ENCODE measurements at places on chromosomes 7 and 10.

DNA sequence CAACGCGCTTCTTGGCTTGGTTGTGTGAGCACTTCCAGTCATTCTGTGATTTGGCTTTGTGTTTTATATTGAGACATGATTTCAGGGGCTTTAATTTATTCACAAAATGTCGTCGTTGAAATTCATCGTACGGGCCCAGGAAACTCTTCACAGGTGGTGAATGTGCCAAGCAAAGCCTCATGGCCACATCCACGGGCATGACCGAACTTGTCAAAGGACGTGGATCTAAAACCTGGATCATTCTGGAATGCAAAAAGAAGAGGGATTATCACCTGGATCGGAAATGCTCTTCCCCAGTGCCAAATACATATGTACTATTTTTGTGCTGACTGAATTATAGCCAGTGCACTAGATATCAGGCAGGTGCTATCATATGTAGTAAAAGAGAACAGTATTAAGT lies 2.2 kb downstream of the PPP1R3C start:
- no peak for DNase-seq

- no peak for DNase-seq
Measured at GRCh38 chr7:127438836-127439235, 46.3 kb upstream of the ZNF800 start.

- no peak for DNase-seq
Measured at GRCh38 chr10:63155388-63156020, 22.4 kb downstream of the NRBF2 start.

DNA sequence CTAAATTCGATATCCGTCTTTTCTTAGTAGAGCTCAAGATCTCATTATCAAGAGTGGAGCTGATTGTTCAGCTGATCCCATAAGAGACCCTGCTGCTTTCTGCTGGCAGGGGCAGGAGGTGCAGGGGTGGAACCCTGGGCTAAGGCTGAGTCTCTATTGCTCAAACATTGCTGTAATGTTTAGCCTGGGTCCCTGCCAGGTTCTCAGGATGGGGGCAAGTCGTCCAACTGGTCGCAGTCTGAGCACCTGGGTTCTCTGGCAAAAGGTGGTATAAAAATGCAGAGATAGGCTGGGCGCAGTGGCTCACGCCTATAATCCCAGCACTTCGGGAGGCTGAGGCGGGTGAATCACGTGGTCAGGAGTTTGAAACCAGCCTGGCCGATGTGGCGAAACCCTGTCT lies 62.0 kb upstream of the NRBF2 start:
- DNase-seq = no peak

DNA sequence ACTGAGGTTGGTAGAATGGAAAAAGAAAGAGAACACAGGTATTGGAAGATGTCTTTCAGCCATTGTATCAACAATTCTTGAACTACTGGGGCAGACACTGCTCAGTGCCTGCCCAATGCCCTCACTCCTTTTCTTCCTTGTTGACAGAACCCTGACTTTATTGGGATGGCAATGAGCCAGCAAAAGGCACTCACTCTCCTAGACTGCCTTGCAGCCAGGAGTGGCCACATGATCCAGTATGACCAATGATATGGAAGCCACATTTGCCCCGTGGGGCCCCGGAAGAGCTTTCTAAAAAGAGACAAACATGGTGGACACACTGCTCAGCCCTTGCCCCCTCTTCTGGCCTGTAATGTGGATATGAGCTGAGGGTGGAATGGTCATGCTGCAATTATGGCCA lies 88.6 kb upstream of the ZNF716 start:
- no peak for DNase-seq

DNA sequence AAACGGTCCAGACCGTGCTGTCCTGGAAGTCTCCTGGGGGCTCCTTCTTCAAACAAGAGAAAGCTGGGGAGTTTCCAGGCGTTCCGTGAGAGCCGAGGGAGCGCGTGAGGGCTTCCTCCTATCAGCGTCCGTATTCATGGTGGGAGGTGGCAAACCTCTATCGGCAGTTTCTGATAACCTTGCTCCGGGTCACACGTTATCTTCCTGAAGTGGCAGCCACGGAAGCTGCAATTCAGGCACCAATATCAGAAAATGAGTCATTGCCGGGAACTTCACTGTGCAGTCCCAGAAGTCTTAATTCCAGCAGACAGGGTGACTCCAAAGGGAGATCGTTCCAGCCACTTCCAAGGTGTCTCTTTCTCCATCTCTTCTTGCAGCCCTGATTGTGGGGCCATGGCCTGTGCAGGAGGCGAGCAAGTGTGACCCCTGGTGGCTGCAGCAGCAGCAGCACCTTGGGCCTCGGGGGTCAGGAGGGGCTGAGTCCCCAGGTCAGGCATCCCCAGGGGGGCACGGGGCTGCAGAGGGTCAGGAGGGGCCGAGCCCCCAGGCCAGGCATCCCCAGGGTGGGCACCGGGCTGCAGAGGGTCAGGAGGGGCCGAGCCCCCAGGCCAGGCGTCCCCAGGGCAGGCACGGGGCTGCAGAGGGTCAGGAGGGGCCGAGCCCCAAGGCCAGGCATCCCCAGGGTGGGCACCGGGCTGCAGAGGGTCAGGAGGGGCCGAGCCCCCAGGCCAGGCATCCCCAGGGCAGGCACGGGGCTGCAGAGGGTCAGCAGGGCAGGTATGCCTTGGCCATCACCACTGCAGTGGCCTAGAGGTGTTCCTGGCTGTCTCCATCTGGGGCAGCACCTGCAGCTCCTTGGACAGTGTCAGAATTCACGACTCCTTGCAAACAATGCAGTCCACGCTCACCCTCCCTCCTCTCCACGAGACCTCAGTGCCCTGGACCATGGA lies 538.7 kb downstream of the DNAJB6 start:
- DNase-seq = no peak

GRCh38 chr7:20152511-20152910 lies 64.7 kb downstream of the MACC1 start:
- DNase-seq = no peak

DNA sequence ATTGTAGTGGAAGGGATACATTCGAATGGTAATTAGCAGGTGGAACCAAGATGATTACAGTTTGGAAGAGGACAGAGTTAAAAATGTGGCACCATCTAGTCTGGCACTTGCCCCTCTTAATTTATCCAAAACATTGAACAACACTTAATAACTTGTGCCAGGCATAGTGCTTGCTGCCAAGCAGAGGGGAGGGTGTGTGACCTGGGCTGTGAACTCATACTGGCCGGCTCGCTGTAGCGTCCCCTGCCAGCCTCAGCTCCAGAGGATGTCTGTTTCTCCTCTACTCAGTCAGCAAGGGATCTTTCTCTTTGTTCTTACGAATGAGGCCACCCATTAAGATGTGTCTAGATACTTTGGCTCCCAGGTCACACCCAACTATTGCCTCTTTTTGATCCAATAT lies 179.4 kb upstream of the INHBA start:
- DNase-seq = no peak

DNA sequence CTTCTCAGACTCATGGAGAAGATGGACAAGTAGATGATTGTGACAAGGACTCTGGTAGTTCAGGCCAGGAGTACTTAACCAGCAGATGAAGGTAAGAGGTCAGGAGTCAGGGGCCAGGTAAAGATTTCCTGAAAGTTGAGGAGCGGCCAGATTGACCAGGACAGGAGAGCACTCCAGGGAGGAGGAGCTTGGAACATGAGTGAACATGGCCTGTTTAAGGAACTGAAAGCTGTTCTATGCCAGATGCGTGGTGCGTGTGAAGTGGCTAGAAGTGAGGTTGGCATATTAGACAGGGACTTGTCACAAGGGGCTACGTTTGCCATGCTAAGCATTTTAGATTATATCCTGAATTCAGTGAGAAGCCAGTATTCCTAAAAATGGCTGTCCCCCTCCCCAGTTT lies 157.2 kb downstream of the WNT2 start:
- no peak for DNase-seq

GRCh38 chr10:49666054-49666615 lies 13.3 kb upstream of the C10orf53 start:
- no peak for DNase-seq

GRCh38 chr7:140562926-140563481 lies 77.6 kb downstream of the DENND2A start:
- no peak for DNase-seq

DNA sequence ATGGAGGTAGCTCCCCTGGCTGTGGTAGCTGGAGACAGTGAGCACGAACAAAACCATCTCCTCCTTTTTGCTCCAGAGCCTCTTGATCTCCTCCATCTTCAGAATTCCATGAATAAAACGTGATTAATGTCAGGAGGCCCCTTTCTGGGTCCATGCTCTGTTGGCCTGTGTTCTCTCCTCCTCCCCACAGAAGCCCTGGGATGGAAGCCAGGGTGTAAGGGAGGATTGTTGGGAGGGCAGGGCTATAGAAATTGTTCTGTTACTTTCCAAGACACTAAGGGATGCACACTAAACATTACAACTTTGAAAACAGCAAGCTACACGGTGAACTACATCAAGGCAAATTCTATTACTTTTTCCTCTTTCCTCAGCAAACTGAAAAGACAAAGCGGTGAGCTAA lies 96.3 kb downstream of the RNF216 start:
- DNase-seq = no peak

- DNase-seq = no peak
Measured at GRCh38 chr10:131892806-131893675, 7.8 kb upstream of the PPP2R2D start.

- no peak for DNase-seq
Measured at GRCh38 chr10:81838950-81839349, 36.0 kb upstream of the NRG3 start.

- no peak for DNase-seq
Measured at GRCh38 chr10:132223156-132223590, 36.4 kb downstream of the DPYSL4 start.

DNA sequence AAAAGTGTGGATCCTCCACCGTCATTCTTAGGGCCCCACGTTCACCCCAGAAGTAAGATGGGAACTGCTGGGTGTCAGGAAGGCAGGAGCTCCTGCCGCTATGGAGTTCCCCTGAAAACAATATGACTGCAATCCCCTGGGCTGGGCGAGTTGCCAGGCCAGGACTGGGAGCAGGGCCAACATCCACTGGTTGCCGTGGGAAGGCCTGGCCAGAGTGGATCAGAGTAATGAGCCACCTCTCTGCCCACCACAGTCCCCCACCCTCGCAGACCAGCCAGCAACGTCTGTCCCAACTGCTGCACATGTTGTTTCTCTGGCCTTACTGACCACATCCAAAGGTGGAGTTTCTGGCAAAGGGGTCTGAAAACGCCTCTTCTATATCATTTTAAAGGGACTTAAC lies 86.6 kb downstream of the STRA8 start:
- DNase-seq = peak; percentile 52

DNA sequence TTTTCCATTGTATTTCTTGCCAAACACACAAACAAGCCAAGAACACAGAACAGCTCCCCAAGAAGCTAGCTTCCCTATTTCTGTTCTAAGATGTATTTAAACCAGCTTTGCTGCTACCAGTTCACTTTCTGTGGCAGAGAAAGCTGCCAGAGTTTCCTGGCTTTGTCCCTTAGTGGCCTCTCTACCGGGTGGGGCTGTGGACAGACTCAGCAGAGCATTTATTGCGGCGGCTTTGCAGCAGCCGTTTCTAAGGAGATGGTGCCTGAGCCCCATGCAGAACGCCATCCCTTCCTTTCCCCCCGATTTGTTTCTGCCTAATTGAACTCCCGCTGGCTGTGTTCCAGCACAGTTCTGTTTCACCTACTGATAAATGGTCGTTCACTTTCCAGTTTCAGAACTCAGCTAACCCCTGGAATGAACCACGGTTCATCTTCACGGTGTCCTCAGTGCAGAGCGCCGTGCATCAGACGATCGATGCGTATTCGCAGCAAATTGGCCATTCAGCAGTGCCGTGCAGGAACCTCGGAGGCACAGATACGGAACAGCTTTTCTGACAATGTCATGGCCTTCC lies 33.8 kb upstream of the SFMBT2 start:
- no peak for DNase-seq

- DNase-seq = no peak
Measured at GRCh38 chr10:125118011-125118611, 42.3 kb downstream of the CTBP2 start.

GRCh38 chr7:1083729-1084657 lies 3.9 kb upstream of the GPER1 start:
- no peak for DNase-seq
